Astrocyte of the hippocampus (primary cell): ENCODE measurements at places on chromosomes 2 and 18.

GRCh38 chr2:42183775-42184174 lies 14.6 kb downstream of the EML4 start:
- DNase-seq, result no peak

GRCh38 chr2:11665028-11665427 lies 5.0 kb downstream of the NTSR2 start:
- no peak for DNase-seq

GRCh38 chr2:24819442-24820174 lies 26.4 kb downstream of the CENPO start:
- no peak for DNase-seq

DNA sequence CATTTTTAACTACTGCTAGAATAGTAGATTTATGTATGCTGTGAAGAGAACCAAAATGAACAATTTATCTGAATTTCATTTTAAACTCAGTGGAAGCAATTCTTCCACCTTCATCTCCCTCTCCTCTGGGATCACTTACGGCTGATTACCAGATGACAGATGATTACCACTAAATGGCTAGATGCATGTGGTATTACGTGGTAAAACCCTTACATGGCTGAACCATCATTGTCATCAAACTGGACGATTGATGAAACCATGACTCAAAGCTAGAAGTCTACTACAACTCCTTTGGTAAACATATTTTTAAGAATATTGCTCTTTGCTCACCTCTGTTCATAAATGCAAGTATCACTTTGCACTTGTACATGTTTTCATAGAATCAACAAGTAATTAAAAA lies 48.5 kb upstream of the DOCK10 start:
- no peak for DNase-seq

DNA sequence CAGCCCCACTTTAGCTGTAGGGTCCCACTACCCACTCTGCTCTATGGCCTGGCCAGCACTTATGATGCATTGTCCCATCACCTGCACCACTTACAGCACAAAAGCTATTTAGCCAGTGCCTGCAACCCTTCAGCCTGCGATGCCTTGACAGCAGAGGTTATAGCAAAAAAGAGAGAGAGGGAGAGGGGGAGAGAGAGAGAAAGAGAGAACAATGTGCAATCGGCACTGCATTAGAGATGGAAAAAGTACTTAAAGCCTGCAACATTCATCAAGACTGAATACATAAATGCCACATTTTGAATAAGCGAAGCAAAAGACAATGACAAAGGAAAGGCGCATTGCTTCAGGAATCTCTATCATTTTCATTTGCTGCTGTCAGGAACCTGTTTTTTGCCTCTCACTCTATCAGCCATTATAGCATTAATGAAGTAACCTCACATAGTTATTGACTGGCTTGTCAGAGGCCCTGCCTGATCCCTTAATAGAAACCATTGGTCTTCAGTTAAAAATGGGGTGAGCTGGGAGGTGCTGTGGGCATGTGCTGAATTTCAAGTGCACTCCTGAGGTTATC lies 833.1 kb downstream of the BCL11A start:
- no peak for DNase-seq

DNA sequence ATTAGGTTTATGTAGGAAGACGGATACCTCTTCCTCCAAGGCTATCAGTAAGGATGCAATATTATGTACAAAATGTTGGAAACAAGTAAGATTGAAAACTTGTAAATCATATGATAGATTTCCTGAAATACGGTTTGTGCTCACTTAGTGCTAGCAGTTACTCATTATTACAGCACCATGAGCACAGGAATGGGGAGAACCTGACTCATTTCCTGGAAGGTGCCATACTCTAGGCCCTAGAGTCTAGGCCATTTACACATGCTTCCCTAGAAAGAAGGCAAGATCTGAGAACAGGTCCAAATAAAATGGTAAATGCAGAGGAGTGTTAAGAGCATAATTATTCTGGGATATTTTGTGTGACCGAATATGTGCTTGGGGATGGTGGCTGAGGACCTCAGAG lies 467.7 kb upstream of the CELF4 start:
- DNase-seq, result no peak

DNA sequence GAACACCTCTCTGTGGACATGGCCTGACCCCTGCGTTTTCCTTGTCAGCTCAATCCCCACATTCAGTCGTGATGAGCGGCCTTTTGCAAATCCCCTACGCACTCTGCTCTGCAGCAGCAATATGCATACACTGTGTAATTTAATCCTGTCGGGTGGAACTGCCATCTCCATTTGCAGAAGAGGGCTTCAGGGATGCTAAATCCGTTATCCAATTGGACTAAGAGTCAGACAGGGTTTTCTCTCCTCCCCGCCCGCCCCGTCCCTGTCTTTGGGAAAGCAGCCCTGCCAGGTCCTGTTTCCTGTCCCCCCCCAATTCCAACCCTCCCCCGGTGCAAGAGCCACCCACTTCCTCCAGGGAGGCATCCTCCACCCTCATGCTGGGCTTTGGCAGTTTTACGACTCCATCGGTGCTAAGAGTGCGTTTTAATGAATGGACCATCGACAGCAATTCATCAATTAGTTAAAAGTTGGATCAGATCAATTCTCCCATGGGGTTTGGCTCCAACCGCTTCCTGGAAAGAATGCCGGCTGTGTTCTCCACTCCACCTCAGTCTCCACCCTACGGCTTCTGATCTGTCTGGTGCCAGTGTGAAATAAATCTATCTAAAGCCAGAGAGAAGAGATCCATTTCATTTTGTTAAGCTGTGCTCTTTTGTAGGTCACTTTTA lies 53.5 kb upstream of the ASAP2 start:
- DNase-seq, result no peak

DNA sequence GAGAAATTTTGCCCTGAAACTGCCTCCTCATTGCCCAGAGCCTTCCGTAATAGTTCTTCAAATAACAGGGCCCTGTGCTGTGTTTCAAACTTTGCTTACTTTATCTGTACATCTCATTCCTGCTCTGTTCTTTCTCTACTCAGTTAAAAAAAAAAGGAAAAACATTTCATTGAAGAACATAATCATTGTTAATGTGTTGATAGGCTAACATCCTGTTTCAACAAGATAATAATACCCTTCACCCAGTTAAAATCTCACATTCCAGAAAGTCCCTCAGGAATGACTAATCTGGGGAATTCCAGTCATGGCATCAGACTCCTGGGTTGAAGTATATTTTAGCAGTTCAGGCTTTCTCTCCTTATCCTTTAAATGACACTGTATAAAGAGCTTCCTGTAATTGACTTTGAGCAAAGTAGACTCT lies 45.6 kb upstream of the ITGAV start:
- DNase-seq, result peak; percentile 91

GRCh38 chr2:70144443-70145143 lies 46.2 kb downstream of the C2orf42 start:
- DNase-seq, result no peak

DNA sequence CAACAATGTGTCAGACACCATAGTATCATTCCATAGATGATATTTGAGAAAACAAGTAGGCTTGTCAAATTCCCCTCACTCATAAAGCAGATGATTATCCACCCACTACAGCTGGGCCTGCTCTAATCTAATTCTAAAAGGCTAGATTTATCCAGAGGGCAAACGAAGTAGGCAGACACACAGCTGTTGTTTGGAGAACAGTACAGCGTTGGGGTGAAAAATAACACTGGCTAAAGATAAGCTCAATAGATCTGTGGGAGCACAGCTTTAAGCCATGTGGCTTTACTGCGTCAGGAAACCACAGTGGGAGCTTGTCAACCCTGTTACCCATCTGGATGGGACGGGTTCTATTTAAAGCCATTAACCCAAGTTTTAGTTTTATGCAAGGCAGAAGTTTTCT lies 48.9 kb upstream of the COBLL1 start:
- no peak for DNase-seq

DNA sequence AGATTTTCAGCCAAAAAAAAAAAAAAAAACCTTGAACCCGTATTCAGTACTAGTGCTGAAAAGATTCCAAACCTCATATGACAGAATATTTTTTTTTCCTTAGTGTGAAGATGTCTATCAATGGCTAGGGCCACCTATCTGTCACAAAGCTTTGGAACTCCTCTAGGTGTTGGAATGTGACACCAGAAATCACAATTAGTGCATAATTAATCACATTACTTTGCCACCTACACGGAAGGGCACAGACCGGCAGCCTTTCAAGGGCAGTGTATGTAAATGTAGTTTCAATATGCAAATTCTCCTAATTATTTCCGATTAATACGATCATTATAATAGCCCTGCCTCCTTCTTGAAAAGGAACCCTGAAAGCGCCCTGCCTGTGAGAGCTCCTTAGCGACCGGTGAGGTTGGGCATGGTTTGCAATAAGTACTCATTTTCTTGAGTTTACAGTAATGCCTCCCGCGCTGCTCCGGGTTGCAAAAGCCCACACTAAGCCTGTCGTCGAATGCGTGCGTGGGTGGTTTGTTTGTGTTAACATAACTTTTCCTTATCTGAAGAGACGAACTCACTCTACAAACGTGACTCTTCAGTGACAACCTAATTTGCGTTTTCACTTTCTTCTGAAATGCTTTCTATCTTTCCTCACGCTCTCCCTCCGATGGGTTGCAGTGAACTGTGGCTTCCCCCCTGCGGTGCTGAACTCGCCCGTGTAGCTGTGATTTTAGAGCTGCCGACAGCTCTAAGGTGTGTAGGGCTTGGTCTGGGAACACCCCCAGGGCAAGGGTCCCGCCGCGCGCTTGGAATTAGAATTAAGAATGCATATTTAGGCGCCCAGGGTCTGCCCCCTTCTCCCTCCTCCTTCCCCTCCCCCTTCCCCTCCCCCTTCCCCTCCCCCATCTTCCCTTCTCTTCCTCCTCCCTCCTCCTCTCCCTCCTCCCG lies 765 bp upstream of the ID2 start:
- DNase-seq, result peak; percentile 81

- peak; percentile 20 for DNase-seq
These were observed 78.7 kb downstream of the ABCA12 start for GRCh38 chr2:215059724-215060123.
